Karpas-422 (cell line): ENCODE measurements at places on chromosomes 5 and 9.
A peak's percentile ranks its signal among the peaks of the same experiment; 100 is the strongest.

DNA sequence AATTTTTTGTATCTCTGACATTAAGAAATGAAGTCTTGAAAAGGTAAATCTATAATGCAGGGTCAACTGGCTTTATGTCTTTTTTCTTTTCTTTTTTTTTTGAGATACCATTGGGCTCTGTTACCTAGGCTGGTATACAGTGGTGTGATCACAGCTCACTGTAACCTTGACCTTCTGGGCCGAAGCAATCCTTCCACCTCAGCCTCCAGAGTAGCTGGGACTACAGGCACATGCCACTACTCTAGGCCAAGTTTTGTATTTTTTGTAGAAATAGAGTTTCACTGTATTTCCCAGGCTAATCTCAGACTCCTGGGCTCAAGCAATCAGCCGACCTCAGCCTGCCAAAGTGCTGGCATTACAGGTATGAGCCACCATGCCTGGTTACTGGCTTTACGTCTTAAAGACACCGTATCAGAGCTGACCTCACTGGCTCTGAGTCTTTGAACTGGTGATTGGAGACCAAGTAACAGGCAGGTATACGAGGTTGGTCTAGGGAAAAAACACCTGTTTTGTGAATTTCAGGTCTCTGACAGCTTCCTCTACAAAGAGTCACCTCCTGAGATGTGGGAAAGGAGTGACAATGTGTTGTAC is 70.4 kb upstream of the GPBP1 start:
- DNase-seq: no peak

DNA sequence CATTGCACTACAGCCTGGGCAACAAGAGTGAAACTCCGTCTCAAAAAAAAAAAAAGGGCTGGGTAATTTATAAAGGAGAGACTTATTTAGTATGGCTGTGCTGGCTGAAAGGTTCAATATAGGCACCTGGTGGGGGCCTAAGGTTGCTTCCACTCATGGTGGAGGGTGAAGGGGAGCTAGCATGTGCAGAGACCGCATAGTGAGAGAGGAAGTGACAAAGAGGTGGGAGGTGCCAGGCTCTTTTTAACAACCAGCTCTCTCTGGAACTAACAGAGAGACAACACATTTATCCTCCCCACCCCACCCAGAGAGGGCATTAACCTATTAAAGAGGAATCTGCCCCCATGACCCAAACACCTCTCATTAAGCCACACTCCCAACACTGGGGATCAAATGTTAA is 28.9 kb upstream of the SERINC5 start:
- no peak for DNase-seq

DNA sequence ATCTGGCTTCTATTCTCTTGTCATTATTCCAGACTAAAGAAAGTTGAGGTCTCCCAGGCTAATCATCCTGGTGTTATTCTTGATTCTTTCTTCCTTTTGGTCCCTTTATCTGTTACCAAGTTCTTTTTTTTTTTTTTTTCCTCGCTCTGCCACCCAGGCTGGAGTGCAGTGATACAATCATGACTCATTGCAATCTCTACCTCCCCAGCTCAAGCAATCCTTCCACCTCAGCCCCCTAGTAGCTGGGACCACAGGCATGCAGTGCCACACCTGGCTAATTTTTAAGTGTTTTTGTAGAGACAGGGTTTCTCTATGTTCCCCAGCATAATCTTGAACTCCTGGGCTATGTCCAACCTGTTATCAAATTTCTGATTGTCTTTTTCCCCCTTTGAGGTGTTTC is 126.6 kb upstream of the DHFR start:
- no peak for DNase-seq

DNA sequence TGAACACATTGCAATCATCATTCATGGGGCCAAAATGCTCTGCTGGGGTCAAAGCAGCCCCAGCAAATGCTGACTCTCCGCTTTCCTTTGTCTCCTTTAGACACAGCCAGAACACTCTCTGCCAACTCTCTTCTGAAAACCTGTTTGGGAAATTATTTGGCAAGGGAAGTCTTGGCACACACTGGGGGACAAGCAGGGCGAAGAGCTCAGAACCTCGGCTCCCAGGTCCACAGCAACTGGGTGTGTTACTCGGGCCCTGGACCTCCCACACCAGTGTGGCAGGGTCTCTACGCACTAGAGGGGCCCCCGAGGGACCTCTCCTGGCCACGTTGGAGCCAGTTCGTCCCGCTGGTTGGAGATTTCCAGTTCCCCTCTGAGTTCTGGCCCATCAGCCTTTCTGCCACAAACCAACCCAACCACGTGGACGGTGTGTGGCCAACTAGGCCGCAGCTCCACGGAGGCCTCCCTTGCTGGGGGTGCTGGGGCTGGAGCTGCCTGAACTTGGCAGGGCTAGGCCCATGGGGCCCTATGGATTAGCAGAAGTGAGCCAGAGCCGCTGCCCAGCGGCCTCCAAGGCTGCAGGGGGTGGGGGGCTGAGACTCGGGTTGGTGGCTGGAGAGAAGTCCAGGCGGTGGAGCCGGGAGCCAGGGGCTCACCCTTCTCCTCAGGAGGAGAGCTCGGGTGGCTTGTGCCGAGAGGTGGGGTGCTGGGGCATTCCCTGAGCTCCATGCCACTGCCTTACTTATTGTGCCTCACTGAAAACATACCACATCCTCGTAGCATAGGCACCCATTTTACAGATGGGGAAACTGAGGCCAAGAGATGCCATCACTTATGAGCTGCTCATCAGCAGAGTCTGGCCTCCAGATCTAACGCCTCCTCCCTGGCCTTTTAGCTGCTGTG is 46.8 kb upstream of the RNU6ATAC start:
- DNase-seq: no peak

DNA sequence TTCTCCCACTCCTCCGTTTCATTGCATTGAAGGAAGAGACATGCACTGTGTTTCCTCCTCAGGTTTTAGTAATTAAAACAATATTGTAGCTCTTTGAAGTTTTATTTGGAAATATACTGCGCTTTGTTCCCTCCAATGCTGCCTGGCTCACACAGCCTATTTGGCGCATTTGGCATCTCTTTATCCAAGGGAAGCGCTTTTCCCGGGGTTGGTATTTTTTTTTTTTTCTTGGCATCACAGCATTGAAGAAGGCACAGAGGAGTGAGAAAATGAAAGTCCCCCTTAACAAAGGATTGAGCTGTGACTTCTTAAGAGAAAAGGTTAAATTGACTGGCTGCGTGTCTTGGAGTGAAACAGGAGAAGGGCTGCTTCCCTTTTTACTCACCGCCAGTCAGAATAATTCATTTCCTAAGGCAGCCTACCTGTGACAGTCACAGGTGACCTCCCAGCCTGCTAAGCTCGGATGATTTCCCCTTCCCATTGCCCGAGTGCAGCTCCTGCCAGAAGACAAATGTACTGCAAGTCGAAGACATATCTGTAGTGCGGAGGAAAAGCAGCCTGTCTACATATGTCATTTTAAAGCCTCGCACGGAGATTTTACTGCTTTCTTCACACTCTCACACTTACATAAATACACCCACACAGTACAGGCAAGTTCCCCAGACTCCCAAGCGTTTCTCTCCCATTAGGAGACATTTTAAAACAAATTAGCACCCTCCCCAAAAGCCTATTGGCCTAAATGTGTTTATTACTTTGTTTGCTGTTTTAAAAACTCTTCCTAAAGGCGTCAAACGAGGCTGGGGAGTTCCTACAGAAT is 665.5 kb upstream of the ZNF608 start:
- no peak for DNase-seq

DNA sequence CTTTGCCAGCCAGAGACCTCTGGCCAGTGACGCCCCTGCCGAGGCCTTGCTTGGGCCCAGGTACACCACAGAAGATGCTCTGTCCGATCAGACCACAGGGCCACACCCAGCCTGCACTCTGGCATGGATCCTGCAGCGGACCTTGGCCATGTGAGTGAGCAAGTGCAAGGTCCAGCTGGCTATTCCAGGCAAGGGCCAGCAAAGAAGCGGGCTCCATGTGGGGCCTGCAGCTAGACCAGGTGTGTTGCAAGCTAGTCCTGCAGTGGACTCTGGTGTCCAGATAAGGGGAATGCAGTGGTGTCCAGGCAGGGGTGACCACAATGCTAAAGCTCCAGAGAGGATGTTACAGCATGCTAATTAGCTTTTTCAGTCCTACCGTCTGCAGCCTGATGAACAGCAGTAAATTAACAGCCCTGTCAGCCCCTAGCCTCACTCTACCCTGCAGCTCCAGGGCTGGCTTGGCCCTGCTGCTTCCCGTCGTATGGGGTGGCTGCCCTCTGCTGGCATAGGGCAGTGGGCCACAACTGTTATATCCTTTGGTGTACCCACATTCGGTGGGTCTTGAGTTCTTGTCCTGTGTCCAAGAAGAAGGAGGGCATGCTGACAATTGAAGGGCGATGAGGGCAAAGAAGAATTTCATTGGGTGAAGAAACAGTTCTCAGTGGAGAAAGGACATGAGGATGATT is 284.5 kb upstream of the POU5F2 start:
- DNase-seq: peak; percentile 43

DNA sequence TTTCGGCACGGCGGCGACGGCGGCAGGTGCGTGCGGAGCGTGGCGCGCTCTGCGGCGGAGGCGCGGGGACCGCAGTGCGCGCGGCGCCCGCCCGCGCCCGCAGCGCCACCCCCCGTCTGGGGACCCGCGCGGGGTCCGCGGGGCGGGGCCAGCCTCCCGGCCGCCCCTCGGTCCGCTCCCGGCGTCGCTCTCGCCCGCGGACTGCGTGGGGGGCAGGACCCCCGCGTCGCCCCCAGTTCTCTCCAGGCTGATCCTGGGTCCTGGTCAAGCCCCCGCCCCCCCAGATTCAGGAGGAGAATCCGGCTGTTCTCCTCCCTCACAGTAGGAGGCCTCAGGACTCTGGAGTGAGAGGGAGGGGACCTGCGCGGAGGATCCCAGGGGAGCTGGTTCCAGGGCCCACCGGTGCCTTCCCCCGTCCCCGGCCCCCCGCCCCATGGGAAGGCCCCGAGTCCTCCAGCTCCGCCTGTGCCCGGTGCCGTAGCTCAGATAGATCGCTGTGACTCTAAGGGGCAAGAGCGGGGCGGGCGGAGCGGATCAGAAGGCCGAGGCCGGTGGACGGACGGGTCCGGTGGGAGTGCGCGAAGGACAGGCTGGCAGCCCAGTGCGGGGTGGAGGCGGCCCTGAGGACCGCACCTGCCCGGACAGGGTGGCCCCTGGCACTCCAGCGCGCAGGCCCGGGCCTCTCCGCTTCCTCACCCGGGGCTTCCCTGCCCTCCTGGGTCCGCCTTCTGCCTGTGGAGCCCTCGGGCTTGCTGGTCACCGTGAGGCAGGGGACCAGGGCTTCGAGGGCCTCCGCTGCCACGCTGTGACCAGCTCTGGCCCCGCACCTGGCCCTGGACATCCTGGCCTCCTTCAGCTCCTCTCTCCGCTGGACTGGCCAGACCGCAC is at the start of gene RNF208:
Gene RNF208 (minus strand): TSS at position 51 of the 888 bp plus-strand sequence. CDS start 1,028 bp downstream, outside the sequence.
- DNase-seq: no peak

DNA sequence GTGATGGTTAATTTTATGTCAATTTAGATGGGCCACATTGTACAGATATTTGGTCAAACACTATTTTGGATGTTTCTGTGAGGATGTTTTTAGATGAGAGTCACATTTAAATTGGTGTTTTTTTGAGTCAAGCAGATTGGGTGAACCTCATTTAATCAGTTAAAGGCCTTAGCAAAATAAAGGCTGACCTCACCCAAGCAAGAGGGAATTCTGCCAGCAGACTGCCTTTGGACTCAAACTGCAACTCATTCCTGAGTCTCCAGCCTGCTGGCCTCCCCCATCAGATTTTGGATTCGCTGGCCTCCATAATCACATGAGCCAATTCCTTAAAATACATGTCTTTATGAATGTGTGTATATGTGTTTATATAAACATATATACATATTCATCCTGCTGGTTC is 282.7 kb upstream of the POU5F2 start:
- DNase-seq: no peak

DNA sequence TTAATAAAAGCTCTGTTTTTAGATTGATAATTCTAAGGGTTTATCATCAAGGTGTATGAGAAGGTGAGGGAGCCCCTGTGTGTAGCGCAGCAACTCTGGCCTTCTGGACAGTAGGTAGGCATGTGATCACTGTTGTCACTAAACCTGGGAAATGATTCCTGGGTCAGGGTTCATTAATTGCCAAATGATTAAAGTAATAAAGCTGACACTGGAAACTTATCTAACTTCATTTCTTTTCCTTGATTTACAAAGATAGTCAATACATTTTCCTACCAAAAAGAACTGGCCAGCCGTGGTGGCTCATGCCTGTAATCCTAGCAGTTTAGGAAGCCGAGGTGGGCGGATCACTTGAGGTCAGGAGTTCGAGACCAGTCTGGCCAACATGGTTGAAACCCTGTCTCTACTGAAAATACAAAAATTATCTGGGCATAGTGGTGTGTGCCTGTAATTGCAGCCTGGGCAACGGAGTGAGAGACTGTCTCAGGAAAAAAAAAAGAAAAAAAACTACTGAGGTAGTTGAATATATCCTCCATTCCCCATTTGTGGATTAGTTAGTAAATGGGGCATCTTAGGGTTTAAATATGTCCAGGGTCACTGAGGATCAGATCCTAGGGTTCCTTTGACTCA is 2.4 kb downstream of the EHMT1 start:
- peak; percentile 58 for DNase-seq

- no peak for DNase-seq
Observed at GRCh38 chr5:37757980-37758582, 81.8 kb downstream of the GDNF start.

GRCh38 chr9:110088099-110088498 is 119.9 kb downstream of the C9orf152 start:
- DNase-seq: peak; percentile 66

DNA sequence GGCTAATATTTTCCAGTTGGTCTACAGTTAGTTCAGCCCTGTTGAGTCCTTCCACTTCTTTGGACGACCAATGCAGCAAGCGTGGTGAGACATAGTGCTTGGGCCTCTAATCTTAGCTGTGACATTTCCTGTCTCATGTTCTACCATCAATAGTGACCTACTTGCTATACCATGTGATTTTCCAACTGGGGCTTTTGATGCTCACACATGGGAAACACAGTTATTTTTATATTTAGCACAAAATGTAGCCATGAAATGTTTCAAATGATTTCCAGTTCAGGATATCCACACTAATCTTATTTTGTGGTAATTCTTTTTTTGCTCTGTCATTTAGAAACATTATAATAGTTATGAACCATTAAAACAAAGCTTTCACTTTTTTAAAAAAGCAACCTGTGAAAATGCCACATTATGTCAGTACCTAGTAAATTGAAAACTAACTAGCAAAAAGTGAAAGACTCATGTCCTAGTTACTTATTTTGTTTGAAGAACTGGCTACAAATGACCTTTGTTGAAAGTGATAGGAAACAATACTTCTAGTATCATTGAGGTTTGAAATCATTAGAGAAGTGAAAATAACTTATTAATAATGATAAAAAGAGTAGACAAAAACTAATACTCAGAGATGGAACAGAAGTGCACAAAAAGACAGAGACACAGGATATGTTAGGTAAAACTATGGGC is 18.3 kb downstream of the MARCHF3 start:
- DNase-seq: no peak

DNA sequence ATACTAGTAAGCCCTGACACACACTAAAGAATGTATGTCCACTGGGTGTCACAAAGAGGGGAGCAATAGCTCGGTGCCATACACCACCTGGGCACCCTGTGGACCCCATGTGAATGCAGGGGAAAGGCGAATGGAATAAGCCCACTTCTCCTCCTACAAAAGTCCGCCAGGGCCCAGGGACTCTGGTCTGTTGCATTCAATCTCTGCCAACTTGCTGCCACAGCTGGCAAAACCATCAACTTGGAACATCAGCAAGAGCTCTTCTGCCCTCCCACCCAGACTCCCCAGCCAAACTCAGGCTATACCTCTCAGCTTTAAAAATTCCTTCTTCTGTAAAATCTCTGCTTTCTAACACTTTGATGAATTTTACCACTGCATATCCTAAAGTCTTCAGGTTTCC is 54.5 kb downstream of the PFDN1 start:
- DNase-seq: no peak

- DNase-seq: no peak
Observed at GRCh38 chr5:144092508-144092907, 78.0 kb downstream of the YIPF5 start.

- DNase-seq: no peak
Observed at GRCh38 chr5:96065685-96066385, 104.2 kb upstream of the ELL2 start.
